ENCODE measurements at places on chromosomes 1 and 21.

DNA sequence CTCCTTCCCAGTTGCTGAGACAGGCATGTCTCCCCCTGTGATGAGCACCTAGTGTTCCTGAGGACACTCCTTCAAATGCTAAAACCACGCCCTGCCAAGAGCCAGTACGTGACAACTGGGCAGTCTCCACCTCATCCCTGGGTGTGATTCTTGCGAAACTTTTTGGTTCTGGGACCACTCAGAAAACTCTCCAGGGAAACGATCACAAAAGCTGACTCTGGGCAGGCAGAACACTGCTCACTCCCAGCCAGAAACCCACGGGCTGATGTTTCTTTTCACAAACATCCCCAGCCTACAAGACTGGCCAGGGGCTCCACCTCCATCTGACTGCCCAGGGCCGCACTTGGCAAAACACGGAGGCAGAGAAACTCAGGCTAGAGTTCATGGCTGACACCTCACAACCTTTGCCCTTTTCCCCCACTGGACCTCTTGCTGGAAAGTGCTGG lies 24.4 kb downstream of the DHRS3 start:
- no peak for DNase-seq

DNA sequence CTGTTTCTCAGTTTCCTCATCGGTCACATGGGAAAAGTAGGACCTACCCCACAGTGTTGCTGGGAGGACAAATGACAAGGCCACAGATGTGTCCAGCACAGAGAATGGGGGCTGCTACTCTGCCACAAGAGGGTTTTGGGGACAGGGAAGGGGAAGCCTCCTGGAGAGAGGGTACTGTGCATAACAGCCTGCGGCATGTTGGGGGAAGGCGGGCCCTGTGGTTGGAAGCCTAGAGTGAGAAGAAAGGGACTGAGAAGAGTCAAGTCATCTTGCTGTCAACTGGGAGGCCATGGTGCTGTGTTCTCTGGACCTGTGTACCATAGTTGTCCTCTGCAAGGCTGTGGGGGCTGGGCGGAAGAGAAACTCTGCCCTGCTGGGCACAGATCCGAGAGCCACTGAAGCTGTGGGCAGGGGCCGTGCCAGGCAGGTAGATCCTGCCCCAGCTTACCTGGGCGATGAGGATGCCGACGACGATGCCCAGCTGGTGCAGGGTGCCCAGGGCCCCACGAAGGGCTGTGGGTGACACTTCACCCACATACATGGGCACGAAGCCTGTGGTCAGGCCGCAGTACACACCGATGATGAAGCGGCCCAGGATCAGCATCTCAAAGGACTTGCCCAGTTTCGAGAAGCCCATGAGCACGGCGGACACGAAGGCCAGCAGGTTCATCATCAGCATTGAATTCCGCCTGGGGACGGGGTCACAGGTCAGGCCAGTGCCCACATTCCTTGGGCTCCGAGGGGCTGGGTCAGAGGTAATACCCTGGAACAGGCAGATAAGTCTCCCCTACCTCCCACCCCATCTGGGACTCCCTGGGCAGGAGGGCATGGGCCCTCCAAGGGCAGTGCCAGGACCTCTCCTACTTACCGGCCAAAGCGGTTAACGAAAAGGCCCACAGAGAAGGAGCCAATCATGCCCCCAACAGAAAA lies 28.2 kb downstream of the SLC2A1 start:
- DNase-seq, result no peak

DNA sequence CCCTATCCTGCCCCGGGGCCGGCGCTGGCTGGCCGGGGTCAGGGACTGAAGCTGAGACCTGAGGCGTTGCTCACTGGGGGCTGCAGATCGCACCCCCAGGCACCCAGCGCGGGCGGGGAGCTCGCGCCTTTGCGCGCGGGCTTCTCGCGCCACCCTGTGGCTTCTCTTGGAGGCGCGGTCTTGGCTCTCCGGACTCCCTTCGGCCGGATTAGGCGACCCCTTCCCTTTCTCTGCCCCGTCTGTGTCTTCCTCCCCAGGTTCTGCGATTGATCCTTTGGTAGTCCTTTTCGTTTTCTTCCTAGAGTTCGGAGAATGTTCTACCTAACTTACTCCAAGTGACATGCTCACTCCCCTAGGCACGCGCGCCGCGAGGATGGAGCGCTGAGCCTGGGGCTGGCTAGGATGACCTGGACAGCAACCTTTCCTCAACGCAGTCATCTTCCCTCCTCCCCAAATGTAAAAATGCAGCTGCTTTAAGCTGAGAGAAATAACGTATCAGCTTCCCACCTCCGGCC lies 495 bp upstream of the NTRK1 start:
- no peak for DNase-seq

DNA sequence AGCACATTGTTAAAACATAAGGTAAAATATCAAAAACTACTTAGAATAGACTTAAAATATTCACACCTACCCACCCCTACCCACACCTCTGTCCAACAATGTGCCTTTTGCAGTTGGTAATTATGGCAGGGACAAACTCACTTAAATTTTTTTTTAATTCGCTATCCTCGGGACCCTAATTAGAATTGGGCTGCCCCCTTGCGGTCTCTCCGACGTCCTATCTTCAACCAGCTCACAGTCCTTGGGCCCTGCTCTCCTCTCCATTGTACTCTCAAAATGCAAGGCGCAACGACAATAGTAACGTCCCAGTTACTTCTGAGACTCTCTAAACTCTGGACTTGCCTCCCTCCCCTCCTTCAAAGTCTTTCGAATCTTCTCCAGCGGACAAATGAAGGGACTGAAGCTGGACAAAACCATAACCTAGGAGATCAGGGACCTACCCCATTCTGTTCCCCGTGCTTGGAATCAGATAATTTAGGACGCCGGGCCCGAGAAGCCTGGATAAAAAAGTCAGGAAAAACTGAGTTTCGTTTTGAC lies 1.1 kb upstream of the CIART start:
- DNase-seq, result peak; percentile 44

DNA sequence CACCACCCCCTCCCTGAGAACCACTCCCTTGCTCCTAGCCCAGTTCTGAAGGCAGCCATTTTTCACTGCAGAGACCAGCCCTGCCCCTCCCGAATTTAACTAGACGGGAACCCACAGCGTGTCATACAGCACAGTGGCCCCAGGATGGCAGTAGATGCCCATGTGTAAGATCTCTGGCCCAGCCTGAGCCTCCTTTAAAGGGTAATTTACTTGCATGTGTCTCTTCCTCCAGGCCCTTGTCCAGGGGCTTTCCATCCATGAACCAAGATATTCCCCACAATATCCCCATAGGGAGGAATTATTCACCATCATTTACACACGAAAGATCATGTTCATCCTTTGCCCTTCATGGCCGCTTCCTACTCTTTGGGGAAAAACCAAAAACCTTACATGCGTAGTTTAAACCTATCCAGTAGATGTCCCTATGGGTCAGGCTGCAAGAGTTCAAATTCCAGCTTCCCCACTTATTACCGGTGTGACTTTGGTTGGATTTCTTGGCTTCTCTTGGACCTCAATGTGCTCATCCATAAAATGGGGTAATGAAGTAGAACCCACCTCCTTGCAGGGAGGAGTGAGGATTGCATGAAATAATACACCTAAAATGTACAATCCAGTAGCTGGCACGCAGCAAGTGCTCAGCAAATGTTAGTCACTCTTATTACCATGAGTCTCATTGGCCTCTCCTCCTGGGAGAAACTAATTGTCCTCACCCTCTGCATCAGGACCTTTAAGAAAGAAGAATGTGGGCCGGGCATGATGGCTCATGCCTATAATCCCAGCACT lies 4.0 kb upstream of the LACTBL1 start:
- DNase-seq, result peak; percentile 8

- DNase-seq, result no peak
Observed at GRCh38 chr1:240495601-240496000, 116.4 kb downstream of the GREM2 start.

DNA sequence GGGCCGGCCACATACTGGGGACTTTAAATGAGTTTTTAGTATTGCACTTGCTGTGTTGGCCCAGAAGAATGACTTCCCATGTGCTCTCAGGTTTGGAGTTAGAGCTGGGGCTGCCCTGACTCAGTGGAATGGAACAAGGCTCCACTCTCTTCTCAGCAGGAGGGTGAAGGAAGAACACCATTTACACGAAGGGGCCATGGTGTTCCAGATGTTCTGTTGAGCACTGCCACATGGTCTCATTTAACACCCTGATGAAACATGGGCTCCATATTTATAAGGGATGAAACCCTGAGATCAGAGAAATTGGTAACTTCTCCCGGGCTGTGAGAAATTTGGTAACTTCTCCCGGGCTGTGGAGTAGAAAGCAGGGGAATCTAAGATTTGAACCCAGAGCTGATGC lies 5.8 kb downstream of the PYCR2 start:
- DNase-seq, result no peak

- DNase-seq, result no peak
Observed at GRCh38 chr1:174800216-174800851, 199.4 kb upstream of the CACYBP start.
